Stimulated activated CD4-positive, alpha-beta T cell treated with anti-CD3 and anti-CD28 coated beads, Interleukin-2, amount 100 ng/mL, for 48 hours (primary cell): ENCODE measurements at places on chromosomes 5 and 9.

DNA sequence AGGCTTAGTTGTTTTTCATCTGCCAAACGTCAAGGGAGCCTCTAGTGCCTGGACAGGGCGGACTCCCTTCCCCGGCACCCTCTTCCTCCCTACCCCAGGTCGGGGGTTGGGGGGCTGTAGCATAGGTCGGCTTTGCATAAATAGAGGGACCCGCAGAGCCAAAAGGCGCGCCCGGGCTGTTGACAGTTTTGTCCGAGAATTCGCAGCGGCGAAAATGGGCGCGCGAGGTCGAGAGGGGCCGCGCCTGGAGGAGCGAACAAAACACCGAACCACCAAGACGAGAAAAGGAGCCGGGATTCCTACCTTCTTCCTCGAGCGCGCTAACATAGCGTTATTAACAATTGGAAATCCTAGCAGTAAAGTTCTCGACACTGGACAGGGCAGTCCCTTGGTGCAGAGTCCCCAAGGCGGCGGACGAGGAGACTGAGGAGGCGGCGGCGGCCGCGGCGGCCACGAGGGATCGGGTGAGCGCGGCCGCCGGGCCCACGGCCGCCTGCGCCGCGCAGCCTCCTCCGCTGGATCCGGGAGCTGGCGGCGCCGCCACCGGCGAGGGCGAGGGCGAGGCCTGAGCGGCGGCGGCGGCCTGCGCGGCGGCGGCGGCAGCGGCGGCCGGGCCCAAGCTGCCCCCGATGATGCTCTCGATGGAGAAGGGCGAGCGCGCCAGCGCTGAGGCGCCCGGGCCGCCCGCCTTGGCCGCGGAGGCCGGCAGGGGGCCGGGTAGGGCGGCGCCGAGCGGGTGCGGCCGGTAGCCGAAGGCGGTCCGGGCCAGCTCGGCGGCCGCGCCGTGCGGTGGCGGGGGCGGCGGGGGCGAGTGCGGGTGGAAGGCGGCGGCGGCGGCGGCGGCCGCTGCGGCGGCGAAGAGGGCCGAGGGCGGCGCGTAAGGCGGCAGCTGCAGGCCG is 1.7 kb downstream of the FOXD1 start:
- DNase-seq = no peak

GRCh38 chr9:134546246-134546731 is 95.3 kb upstream of the COL5A1 start:
- no peak for DNase-seq

GRCh38 chr5:112844489-112844888 is 16.6 kb upstream of the SRP19 start:
- DNase-seq = no peak

DNA sequence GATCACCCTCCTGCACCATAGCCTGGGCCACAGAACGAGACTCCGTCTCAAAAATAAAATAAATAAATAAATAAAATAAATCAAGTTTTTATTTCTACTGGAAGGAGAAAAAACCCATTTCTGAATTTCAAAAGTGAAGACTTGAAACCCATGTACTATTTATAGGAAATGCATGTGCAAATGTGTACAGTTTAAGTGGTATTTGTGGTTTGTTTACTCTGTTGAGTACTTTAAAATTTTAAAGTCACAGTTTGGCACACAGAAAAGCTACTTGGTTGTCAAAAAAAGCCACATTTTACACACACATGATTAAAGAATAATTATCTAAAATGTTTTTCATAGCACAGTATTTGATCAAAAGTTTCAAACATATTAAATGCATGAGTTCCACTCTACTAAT is 43.6 kb downstream of the NR3C1 start:
- no peak for DNase-seq

- no peak for DNase-seq
These were observed 88.9 kb downstream of the ADRB2 start for GRCh38 chr5:148915224-148915817.

DNA sequence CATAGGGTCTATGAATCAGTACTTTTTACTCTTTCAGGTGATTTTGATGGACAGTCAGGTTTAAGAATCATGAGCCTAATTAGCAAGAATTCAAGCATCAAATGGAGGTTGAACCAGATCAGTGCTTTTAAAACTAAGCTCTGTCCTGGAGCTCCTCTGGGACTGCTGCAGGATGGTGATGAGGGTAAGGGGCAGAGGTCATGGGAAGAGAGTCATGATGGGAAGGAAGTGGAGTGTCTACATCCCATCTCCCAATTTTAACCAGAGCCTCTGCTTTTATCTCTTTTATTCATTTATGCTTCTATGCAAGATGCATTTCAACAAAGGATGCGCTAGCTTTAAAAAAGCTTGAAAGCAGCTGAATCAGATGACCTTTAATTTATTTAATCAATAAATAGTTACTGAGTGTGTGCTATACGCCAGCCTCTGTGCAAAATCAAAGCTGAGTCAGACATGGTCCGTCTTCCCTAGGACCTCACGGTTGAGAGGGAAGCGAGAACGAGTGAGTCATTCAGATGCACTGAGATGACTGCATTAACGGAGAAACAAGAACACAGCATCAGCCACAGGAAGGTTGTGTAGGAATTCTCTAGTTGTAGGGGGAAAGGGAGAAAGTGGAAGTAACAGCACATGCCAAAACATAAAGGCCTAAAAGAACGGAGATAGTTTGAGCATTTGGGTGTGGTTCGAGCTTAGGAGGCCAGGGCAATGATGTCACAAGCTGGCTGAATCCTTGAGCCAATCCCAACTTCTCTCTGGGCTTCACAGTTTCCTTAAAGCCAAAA is 441.6 kb upstream of the BRINP1 start:
- no peak for DNase-seq

DNA sequence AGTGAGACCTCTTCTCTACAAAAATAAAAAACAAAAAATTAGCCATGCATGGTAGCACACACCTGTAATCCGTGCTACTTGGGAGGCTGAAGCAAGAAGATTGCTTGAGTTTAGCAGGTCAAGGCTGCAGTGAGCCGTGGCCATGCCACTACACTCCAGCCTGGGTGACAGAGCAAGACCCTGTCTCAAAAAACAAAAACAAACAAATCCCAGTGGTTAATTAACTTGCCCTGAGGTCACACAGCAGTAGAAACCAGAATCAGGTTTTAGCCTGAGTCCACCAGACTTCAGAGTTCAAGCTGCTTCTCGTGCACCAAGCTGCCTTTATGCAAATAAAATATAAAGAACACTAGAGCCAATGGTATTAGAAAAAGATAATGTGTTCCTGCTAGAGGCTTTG is 169.7 kb downstream of the GOLPH3 start:
- no peak for DNase-seq

- DNase-seq = no peak
These were observed 660 bp downstream of the SPAAR start for GRCh38 chr9:35909687-35910612.

DNA sequence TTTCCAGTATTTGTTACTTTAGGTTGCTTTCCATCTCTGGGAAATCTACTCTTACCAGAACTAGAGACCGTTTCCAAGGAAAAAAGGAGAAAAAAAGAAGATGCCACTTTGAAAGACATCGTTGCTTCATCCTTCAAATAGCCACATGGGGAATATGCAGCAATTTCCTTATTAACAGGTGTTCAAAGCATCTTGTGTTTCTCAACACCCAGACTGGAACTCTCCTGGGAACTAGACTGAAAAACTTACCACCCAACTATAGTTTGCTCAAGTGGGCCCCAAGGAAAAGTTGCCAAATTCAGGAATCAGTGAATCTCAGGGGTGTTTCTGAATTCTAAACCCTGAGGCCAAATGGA is 80.0 kb upstream of the JAK2 start:
- DNase-seq = no peak

GRCh38 chr9:112203536-112203935 is 28.4 kb upstream of the SUSD1 start:
- no peak for DNase-seq

- DNase-seq = no peak
These were observed 16.2 kb upstream of the ERAP1 start for GRCh38 chr5:96823900-96824380.

- DNase-seq = no peak
These were observed 29.3 kb upstream of the RNF130 start for GRCh38 chr5:180100621-180101450.

GRCh38 chr5:134968055-134968454 is 348 bp downstream of the CATSPER3 start:
- DNase-seq = no peak

GRCh38 chr5:107801061-107801460 is 130.3 kb upstream of the EFNA5 start:
- no peak for DNase-seq

DNA sequence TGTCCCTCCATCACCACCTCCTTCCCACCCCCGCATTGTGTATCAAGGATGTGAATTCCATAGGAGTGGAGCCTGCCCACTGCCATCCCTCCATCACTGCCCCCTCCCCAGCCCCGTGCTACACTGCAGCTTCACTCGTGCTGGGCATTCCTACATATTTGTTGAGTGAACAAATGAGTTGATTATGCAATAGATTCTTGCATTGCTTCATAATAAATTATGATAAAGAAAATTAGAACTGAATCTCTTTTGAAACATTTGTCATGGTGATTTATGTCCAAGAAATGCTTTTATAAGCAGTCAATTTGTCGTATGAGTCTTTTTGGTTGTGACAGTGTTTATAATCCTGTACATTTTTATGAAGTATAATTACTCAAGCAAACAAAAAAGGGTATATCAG is 83.2 kb downstream of the IRX1 start:
- no peak for DNase-seq

GRCh38 chr9:116193636-116194035 is 40.0 kb downstream of the PAPPA start:
- no peak for DNase-seq

DNA sequence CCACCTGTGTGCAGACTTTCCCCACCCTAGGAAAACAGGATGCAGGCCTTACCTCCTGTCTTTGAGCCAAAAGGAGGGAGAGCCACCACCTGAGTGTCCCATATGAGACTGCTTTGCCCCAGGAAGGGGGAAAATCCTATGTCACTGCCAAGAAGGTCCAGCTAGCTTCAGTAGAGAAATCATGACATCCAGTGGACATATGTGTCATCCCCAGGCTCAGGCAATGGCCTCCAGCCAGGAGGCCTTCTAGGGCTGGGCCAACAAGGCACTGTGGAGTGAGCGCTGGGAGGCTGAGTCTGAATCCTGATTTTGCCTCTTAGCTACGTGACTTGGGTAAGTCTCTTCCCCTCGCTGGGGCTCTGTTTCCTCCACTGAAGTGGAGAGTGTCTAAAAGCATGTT is 60.2 kb downstream of the SMIM23 start:
- DNase-seq = no peak

GRCh38 chr5:56517011-56517416 is 283.9 kb upstream of the ANKRD55 start:
- no peak for DNase-seq

DNA sequence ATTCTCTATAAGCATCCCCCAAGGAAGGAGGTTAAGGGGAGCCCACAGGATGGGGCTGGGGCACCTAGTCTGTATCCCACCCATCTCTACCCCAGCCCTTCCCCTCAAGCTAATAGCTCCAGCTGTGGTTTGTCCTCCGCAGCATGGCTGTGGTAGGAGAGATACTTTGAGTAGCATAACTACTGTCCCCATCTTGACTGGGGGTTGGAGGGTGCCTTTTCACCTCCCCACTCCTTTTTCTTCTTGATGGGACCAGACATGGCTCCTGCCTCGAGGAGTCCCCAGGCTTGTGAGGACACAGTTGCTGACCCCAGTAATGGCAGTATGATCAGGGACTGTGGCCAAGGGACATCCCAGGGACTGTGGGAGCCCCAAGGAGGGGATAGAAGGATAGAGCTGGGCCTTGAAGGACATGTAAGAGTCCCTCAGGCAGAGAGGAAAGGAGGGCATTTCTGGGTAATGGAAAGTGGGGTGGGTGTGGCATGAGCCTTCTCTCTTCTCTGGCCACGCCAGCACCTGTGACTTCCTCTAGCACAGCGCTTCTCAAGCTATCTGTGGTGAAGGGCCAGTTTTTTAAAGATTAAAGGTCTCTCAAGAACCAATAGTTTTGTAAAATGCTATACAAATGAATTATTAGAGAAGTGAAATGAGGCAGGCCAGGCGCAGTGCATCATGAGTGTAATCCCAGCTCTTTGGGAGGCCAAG is 14.0 kb downstream of the OLFML2A start:
- no peak for DNase-seq

DNA sequence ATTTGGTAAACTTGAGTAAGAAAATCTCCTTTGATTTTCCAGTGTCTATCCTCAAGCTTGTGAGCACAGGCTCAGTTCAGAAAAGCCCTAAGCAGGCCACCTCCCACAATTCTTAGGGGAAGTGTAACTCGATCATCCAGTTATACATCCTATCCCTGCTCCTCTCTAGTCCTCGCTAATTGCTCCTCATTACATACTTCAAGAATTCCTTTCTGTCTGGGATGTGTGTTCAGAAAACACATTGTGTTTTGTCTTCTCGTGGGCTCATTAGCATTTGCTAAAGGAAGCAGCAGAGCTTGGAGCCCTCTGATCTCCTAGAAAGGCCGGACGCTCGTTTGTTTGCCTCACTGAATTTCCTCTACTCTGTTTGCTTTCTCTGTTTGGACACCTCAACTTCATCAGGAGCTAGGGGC is 268.2 kb upstream of the RFX3 start:
- DNase-seq = no peak

GRCh38 chr9:34520505-34521385 is 2.0 kb downstream of the ENHO start:
- DNase-seq = no peak

- DNase-seq = no peak
These were observed 4.1 kb upstream of the RBM27 start for GRCh38 chr5:146199176-146199815.

- no peak for DNase-seq
These were observed 123.7 kb upstream of the CPEB4 start for GRCh38 chr5:173764332-173765028.

GRCh38 chr5:101346906-101347305 is 443.8 kb upstream of the ST8SIA4 start:
- no peak for DNase-seq

DNA sequence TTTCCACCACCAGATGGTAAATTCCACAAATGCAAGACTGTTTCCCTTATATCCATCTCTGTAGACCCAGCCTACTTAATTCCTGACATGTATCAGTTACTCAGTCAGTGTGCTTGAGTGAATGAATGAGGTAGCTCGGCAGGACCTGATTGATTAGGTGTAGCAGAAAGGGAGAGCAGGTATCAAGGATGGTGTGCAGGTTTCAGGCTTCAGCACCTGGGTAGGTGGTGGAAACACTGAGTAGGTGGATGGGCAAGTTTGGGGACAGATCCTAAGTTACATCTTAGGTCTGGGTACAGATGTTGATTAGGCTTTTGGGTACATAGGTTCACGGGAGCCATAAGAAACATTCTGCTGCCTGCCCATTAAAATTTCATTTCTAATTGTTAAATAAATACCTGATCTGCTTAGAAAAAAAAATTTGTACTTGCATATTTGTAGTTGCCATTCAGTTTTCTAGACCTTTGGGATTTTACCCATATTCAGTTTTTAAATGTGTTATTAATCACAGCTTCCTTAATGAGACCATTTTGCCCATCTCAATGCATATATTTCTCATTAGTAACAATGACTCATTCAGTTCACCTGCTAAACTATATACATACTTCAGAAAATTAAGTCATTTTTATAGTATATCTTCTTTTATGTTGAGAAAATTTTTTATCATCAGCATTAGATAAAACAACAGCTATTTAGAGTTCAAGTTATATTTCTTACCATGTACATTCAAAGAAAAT is 111.8 kb downstream of the INIP start:
- DNase-seq = no peak
